ENCODE measurements at places on chromosomes 4 and X. TPM values are rescaled to one million over a fixed set of nuclear protein-coding genes. Genes with fewer than 3 reads are reported as not detected.

The POLA1 gene
- 15.7 TPM for total RNA-seq

The AKAP4 gene
- 71.5 TPM for total RNA-seq

The GBA3 gene
- total RNA-seq = 4.9 TPM

The ATP1B4 gene
- total RNA-seq = not detected

The RTL9 gene
- total RNA-seq = 66.6 TPM

The PDE5A gene
- total RNA-seq = 21.4 TPM

The SPOCK3 gene
- total RNA-seq = 0.16 TPM

The RAB40A gene
- total RNA-seq = 29.5 TPM

The YTHDC1 gene
- 92.6 TPM for total RNA-seq

The CDX4 gene
- total RNA-seq = 0.25 TPM

The ATOH1 gene
- total RNA-seq = not detected

The SLC4A4 gene
- total RNA-seq = 1.7 TPM

The FAM47C gene
- 2.4 TPM for total RNA-seq

Data from testis (tissue), 5 donors.